Psoas muscle (tissue), 8 donors: ENCODE measurements at places on chromosomes 4 and X.

GRCh38 chr4:3257556-3258482, 8.9 kb downstream of the MSANTD1 start:
- DNase-seq: peak; percentile 38
- no peaks in the 10 kb centered on the region for H3K27me3 ChIP-seq
- no peaks in the 10 kb centered on the region for H3K4me1 ChIP-seq
- peaks cover 16% of the 10 kb centered on the region for H3K36me3 ChIP-seq

DNA sequence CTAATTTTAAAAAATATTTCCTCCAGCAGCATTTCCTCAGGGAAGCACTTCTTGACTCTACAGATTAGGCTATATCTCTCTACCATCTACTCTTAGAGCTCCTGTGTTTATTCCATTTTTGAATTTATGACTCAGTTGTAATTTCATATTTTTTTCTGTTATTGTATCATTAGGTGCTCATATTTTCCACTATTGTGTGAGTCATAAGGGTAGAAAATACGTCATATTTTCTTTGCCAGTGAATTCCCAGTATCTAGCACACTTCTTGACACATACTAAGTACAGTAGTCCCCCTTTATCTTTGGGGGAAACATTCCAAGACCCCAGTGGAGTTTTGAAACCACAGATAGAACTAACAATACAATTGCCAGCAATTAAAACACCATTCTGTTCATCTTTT, 431.2 kb downstream of the GASK1B start:
- no peaks in the 10 kb centered on the region for H3K36me3 ChIP-seq
- no peaks in the 10 kb centered on the region for H3K4me1 ChIP-seq
- no peak overlapping the region for H3K4me3 ChIP-seq

DNA sequence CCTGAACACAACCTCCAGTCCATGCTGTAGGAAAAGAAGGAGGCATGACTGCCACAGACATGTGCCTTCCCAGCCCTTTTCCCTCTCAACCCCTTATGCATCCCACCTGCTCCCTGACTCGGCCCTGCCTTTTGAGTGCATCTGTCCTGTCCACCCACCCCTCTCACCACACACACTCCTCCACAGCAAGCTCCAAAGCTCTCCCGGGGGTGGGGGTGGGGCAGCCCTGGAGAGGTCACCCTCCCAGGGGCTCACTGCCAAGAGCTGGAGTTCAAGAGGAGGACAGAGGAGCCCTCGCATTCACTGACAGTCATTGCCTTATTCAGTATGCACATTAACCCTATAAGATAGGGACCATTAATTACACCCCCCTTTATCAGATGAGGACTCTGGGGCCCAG, 46.6 kb upstream of the MAMLD1 start:
- no peaks in the 10 kb centered on the region for H3K4me1 ChIP-seq
- no peak for DNase-seq
- no peak overlapping the region for H3K4me3 ChIP-seq
- no peaks in the 10 kb centered on the region for H3K36me3 ChIP-seq
- no peak overlapping the region for H3K27ac ChIP-seq

- no peak overlapping the region for H3K4me3 ChIP-seq
- DNase-seq: no peak
- no peaks in the 10 kb centered on the region for H3K27me3 ChIP-seq
- no peaks in the 10 kb centered on the region for H3K36me3 ChIP-seq
- H3K27ac ChIP-seq: no peak overlapping the region
These were observed 170.8 kb upstream of the GALNT7 start for GRCh38 chr4:172997856-172998255.

- no peaks in the 10 kb centered on the region for H3K36me3 ChIP-seq
- DNase-seq: no peak
- no peaks in the 10 kb centered on the region for H3K4me1 ChIP-seq
- H3K4me3 ChIP-seq: no peak overlapping the region
These were observed 103.2 kb upstream of the PABPC5 start for GRCh38 chrX:91331476-91331875.

DNA sequence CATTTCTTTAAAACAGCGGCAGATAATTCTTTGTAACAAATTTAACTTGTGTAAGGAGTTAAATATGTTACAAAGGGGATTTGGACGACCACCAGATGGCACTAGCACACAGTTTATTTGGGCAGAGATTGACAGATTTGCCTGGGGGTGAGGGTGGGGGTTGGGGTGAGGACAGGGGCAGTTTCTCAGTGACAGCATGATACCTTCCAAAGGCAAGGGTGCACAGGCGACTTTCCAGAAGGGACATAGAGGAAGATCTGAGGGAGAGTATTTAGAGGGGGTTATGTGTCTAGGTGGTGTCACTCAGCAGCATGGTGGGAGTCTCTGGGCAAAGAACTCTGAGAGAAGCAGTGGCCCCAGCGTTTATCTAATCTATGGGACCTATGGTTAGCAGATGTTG, 9.6 kb upstream of the TMA16 start:
- no peak for DNase-seq
- no peaks in the 10 kb centered on the region for H3K4me1 ChIP-seq
- H3K36me3 ChIP-seq: no peaks in the 10 kb centered on the region
- H3K27me3 ChIP-seq: peaks cover 3% of the 10 kb centered on the region
- no peak overlapping the region for H3K27ac ChIP-seq

GRCh38 chr4:168274871-168275270, 43.7 kb downstream of the DDX60 start:
- peaks cover 5% of the 10 kb centered on the region for H3K4me1 ChIP-seq
- H3K4me3 ChIP-seq: no peak overlapping the region
- no peak for DNase-seq
- peaks cover 14% of the 10 kb centered on the region for H3K36me3 ChIP-seq
- no peak overlapping the region for H3K27ac ChIP-seq

- no peak overlapping the region for H3K4me3 ChIP-seq
- no peak for DNase-seq
- no peaks in the 10 kb centered on the region for H3K4me1 ChIP-seq
- H3K36me3 ChIP-seq: no peaks in the 10 kb centered on the region
These were observed 576.2 kb upstream of the CT83 start for GRCh38 chrX:117038918-117039440.

DNA sequence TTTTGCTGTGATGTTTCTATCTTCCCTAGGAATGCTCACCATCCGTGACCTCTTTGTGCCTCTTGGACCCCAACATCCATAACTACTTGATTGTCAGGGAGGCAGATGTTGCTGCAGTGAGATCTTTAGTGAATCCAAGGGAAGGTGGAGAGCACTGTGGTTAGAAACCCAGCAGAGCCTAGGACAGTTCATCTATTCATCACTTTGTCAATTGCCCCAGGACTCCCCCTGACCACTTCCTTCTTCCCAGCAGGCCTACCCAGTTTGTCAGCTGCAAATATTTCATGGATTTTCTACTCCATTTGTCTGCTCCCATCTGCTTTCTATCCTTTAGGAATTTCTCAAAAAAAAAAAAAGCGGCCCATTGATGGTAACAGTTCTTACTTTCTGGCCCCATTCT, 942.8 kb downstream of the PCDH7 start:
- no peak overlapping the region for H3K4me3 ChIP-seq
- H3K4me1 ChIP-seq: no peaks in the 10 kb centered on the region
- no peaks in the 10 kb centered on the region for H3K27me3 ChIP-seq
